ENCODE measurements at places on chromosomes 1 and 21.

- no peak for DNase-seq
These were observed 25.2 kb downstream of the CCN1 start for GRCh38 chr1:85605484-85606413.

- peak; percentile 69 for DNase-seq
These were observed 69.2 kb upstream of the AJAP1 start for GRCh38 chr1:4585216-4585615.

DNA sequence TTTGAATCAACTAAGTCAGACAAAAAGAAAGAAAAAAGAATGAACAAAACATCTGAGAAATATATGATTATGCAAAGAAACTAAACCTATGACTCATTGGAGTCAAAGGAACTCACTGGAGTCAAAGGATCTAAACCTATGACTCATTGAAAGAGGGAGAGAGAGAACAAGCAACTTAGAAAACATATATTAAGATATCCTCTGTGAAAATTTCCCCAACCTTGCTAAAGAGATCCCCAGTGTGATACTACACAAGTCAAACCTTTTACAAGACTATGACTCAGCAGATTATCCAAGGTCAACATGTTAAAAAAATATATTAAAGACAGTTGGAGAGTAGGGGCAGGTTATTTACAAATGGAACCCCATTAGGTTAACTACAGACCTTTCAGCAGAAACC lies 1538.3 kb downstream of the NCAM2 start:
- DNase-seq = no peak

- DNase-seq = no peak
These were observed 22.3 kb upstream of the ABCA4 start for GRCh38 chr1:94143173-94143808.

DNA sequence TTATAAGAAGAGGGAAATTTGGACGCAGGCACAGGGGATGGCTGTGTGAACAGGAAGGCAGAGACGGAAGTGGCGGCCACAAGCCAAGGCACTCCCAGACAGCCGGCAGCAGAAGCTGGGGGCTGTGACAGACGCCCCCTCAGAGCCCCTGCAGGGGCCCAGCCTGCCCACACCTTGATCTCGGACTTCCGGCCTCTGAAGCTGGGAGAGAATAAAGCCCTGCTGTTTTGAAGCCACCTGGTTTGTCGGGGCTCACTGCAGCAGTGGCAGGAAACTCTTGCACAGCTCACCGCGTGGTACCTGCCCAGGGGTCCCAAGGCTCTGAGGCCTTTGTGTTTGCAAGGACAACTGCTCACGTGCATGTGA lies 13.7 kb downstream of the MEGF6 start:
- peak; percentile 22 for DNase-seq

- DNase-seq = no peak
These were observed 146.8 kb upstream of the RAB4A start for GRCh38 chr1:229124116-229124515.

GRCh38 chr1:244371242-244372141 lies 80.2 kb downstream of the ADSS2 start:
- DNase-seq = no peak

- DNase-seq = no peak
These were observed 23.1 kb upstream of the PHTF1 start for GRCh38 chr1:113782406-113782805.

GRCh38 chr1:81549588-81550127 lies 251.1 kb upstream of the ADGRL2 start:
- no peak for DNase-seq

GRCh38 chr21:41611966-41612606 lies 104.1 kb upstream of the TMPRSS2 start:
- DNase-seq = peak; percentile 15

DNA sequence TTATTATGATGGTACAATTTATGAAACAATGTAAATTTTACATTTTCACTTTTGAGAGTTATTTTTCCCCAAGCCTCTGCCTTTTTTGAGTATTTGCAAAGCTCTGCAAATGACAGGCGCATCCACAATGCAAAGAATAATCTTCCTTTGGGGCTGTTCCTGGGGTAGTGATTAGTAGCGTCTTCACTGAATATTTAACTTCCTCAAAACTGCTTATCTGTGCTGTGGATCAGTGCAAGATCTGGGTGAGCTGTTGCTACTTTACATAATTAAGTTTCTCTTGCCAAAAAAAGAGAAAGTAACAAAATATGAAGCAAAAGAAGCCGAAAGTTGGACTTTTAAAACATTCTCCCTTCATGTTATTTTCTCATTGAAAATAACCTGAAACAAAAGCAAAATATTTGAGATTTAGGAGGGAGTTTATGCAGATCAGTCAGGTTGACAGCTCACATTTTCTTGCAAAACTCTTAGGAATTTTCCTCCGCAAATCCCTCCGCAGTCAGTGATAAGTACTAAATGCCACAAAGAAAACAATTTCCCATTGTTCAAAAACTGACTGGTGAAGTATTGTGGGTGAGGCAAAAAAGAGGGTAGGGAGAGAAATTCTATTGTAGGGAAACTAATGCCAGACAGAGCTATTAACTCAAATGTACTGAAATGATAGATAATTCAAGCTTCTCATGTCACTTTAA lies 276.4 kb upstream of the B3GALT2 start:
- DNase-seq = no peak
